ENCODE measurements at places on chromosomes 3 and 15.

DNA sequence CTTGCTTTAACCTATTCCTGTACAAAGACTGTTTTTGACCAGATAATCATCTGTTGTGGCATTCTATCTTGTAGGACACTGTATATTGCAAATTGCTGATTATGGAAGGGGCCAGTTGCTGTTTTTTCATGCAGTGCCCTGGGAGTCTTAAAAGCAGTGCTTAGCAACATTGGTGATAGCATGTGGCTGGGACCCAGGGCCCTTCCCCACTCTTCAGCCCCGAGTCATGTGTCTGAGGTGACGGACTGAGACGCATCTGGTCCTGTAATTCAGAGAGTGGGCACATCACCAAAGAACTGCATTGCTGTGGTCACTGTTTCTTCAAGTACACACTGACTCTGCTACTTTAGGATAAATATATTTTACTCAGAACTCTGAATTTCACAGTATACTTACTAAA is 63.4 kb downstream of the SNRK start:
- DNase-seq, result no peak

DNA sequence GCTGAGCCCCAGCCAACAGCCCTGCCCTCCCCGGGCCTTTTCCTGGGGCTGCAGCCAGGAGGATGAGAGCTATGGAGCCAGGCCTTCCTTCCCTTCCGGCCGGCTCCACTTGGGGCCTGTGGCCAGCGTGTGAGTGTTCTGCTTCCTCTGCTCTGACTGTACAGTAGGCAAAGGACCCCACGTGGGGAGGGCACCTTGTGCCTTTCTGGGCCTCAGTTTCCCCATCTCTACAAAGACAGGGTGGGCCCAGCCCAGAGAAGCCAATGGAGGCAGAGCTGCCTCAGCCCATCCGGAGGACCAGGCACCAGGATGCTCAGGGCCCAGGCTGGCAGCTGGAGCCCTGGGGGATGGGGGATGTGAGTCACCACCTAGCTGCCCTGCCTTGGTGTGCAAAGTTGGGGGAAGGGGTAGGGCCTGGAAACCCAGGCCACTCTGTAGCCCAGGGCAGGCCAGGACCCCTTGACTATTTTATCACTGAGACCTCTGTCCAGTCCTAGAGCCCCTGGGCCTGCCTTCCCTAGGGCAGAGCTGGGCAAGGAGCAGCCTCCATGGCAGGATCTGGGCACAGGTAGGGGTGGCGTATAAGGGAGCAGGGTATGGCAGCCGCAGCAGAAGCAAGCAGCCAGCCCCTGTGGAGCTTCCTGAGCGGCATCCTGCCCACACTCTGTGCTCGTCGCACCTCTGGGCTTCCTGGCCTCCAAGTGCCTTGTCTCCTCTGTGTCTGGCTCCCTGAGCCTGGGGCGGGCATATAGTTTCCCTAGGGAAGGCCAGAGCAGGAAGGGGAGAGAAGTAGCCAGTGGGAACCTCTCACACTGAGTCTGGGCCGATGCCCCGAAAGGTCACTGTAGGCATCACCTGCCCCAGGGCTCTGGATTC is 1.8 kb downstream of the PSTPIP1 start:
- peak; percentile 65 for DNase-seq

DNA sequence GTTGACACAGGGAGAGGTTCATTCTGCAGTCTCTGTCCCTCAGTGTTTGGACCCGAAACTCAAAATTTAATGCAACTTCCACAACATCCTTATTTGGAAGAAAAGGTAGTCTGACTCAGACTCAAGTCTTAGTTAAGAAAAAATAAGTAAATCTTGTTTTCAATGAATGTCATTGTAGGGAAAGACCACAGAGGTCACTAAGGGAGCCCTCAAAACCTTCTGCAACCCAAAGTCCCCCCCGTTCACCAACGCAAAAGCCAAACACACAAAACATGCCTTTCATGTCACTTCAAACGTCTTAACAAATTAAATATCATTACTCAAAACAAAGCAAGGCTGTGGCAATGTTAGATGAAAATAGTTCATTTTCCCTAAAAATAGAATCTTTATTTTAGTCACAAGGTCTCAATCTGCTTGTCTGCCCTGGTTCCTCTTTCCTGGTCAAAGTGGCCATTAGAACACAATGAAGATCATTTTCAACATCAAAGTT is 20.9 kb upstream of the SSUH2 start:
- no peak for DNase-seq

- peak; percentile 78 for DNase-seq
Measured at GRCh38 chr3:18556503-18557135, 131.5 kb upstream of the SATB1 start.

GRCh38 chr15:33612721-33613304 is 302.0 kb downstream of the RYR3 start:
- DNase-seq, result no peak

GRCh38 chr3:194931865-194932264 is 246.2 kb downstream of the FAM43A start:
- DNase-seq, result no peak

DNA sequence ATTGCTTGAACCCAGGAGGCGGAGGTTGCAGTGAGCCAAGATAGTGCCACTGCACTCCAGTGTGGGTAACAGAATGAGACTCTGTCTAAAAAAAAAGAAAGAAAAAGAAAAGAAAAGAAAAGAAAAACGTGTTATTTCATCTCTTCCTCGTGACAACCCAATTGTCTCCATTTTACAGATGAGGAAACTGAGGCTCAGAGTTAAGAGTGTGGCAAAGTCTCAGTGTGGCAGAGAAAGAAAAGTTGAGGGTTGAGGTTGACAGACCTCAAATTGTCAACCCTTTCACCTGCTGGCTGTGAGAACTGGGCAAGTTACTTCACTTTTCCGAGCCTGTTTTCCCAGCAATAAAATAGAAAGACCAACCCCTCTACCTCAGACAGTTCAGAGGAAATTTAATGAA is 59.6 kb downstream of the TM4SF4 start:
- no peak for DNase-seq

- DNase-seq, result no peak
Measured at GRCh38 chr3:14550651-14551611, 10.8 kb upstream of the GRIP2 start.

DNA sequence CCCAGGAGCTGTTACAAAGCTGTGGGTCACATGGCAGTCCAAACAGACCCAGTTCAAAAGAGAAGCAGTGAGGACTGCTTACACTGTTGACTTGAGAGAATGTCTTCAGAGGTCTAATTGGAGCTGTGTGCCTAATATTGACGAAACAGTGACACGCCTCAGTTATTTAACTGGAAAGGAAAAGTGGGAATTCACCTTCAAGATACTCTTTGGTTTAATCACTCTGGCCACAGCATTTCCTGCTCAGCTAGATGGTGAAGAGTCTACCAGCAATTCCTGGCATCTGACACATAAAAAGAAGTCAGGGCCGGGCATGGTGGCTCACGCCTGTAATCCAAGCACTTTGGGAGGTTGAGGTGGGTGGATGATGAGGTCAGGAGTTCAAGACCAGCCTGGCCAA is 326.4 kb downstream of the SV2B start:
- peak; percentile 22 for DNase-seq

DNA sequence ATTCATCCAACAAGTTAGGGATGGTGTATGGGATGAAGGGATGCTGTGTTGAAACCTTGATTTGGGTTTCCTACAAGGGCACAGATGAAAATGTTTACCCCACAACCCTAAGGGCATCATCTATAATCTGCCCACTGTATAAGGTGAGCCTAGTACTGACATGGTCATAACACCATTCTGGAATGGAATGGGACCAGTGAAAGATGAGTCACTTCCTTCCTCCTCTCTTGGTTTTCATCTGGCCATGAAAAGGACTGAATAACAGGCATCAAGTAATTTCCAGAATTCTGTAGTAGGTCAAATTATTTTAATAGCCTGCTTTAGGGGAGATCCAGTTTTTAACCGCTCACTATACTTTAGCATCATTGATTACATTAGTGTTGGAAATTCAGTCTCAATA is 538.6 kb downstream of the NR2F2 start:
- DNase-seq, result no peak

DNA sequence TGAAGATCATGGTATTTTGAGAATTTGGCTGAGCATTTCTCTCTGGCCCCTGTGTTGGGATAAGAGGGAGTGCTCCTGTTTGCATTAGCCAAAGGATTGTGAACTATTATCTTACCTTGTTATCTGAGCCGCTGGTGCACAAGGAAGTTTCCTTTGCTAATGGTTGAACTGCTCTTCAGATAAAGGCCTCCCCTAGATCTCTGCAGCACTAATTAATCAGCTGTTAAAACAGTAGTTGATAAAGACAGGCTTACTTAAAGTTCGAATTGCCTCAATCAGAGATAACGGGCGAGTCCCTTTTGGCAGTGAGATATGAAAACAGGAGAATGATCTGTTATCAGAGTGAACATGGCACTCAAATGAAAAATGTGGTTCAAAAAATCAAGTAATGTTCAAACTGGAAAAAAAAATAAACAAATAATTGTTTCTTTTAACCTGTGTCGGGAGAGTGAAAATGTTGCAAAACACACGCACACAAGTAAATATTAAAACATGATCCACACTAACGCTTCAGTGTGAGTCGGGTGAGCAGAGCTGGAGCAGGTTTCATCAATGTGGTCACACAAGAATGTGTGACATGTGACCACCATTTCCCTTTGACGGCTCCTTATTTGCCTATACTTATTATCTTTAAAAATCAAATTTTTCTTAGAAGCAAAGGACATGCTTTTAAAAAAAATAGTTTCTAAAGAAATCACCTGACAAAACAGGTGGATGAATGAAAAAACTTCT is 469.1 kb downstream of the SOX2 start:
- no peak for DNase-seq

GRCh38 chr15:88323976-88324740 is 67.6 kb upstream of the NTRK3 start:
- DNase-seq, result no peak

DNA sequence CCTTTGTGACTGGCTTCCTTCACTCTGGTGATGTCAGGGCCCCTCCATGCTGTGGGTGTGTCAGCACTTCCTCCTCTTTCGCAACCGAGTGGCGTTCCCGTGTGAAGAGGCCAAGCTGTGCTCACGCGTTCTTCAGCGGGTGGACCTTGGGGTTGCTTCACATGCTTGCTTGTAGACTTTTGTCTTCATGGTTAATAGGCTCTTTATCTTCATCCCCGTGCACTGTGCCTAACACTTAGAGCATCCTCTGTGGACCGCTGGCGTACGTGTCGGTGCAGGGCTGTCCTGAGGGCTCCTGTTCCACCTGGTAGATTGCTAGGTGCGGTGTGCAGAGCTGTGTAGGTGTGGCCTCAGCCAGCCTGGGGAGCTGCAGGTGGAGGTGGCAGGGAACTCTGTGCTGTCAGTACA is 182.3 kb downstream of the OR4M2 start:
- DNase-seq, result peak; percentile 41

- peak; percentile 43 for DNase-seq
Measured at GRCh38 chr3:47324278-47324865, 41.6 kb downstream of the KLHL18 start.

DNA sequence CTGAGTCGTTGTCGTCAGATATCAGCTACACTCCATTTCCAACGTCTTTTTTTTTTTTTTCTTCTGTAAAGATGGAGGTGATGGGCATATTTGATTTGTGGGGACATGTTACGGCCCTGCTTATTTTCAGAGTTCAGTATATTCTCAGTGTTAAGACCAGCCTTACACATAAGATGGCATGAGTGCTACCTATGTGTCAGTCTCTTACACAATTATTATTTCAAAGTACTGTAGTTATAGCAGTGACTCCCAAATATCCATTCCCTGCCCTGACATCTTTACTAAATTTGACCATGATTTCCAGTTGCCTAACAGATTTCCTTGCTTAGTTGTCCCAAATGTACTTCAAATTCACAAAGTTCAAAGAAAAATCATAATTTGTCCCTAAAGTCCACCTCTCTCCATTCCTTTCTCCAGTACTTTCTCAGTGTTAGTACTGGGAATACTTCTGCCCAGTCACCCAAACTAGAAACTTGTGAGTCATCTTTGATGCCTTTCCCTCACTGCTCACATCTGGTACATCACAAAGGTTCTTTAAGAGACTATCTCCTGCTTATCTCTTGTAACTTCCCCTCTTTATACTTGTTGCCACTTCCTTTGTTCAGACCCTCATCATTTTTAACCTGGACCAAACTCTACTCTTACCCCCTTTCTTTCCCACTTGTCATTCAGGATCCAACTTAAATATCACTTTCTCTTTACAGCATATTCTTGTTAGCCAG is 67.0 kb downstream of the ZNF609 start:
- DNase-seq, result no peak

GRCh38 chr3:105459566-105460290 is 93.0 kb downstream of the ALCAM start:
- DNase-seq, result no peak

DNA sequence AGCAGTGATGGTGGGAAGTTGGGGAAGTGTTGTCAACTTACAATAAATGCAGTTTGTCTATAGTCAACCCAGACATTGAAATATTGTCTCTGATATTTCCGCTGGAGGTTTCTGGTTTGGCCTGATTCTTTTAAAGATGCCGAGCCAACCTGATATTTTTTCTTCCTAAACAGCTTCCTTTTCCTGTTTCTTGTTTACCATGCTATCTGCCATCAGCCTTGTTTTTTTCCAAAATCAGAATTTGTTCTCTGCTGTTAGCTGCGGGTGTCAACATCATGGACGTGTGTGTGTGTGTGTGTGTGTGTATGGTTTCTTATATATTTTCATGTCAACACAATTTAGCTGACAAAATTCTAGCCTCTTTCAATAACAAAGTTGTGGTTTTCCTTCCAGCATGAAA is 41.2 kb upstream of the XCR1 start:
- DNase-seq, result no peak

DNA sequence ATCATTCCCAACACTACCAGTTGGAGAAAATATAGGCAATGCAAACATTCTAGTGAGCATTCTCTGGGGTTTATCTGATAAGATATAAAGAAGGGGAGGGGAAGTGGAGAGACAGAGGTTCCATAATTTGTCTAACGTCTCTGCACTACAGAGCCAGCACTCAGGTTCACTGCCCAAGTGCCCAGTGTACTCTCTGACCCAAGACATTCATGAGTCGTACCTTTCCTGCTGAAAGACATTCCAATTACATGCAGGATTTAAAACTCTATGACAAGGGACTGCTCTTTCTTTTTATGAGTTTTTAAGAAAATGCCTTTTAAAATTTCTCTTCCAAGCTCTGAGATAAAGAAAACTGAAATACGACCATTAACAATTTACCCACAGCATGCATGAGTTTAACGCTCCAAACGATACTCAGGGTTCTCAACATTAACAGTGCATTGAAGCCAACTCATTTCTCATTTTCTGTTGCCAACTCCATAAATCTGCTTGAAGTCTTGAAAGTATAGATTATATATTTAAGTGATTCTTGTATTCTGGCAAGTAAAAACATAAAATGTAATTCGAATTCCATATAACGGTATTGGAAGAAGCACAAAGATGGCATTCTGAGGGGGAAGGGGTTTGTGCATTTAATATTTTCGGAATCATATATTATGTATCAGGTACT is 193.4 kb downstream of the SUCLG2 start:
- no peak for DNase-seq

GRCh38 chr3:28972921-28973320 is 307.9 kb upstream of the RBMS3 start:
- DNase-seq, result no peak

Measured in activated naive CD4-positive, alpha-beta T cell treated with Interleukin-2 at 50 U/mL for 16 hours (primary cell).